ENCODE measurements at places on chromosomes 5 and 9.

DNA sequence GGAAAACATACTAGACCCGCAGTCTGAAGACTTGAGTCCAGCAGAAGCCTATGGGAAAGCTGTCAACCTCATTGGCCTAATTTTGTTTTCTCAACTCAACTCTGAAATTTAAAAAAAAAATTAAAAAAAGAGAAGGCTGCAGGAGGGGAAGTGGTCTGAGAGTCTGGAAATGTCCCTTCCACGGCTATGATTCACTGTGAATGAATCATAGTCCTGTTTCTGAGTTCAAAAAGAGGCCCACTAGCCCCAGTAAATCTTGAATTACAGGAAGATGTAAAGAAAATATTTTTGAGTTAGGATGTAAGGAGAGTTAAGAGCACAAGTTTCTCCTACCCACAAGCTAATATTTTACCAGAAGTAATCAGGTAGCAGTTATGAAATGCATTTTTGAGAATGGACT, 565.5 kb upstream of the DMAC1 start:
- DNase-seq, result no peak

GRCh38 chr5:178120607-178121357, 7.5 kb downstream of the N4BP3 start:
- DNase-seq, result no peak

GRCh38 chr9:117864385-117865057, 160.3 kb downstream of the TLR4 start:
- DNase-seq, result no peak

DNA sequence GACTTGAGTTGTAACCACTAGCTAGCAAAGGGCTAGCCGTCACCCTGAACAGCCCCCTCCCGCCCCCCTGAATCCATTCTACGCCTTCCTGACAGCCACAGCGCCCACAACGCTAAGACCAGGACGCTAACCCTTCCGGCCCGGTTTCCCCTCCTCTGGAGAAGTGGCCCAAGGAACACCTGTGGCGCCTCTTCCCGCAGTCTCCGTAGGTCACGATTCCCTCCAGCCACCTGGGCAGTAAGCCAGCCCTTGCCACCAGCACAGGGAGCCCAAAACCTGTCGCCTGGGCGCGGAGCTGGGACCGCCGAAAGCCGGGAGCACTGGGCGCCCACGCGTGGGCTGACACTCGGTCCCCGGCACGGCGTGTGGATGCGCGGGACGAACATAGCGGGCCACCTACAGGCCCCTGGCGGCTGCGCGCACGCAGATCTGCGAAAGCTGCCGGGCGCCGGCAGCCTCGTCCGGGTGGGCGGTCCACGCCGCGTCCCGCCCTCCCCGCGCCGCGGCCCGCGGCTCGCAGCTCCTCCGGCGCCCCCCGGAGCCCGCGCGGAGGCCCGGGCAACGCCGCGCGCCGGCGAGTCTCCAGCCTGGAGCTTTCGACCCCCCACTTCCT, 596 bp downstream of the IRF1 start:
- DNase-seq, result no peak

DNA sequence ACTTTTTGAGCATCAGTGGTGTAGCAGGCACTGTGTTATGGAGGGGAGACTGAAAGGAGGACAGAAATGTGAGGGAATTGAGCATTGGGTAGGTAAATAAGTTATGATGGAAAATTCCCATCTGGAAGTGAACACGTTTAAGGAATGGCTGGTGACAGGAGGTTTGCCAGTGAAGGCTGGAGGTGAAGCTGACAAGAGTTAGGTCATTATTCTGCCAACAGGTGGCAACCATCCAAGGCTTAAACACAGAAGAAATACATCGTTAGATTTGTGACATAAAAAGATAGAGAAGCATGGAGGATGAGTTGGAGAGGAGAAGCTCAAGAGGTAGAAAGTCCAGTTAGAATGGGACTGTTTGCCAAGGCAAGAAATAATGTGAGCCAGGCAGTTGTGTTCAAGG, 455.3 kb upstream of the SGCD start:
- no peak for DNase-seq

- no peak for DNase-seq
These were observed at the start of gene ANGPTL2 for GRCh38 chr9:127122176-127123063. Gene ANGPTL2, minus strand, starts transcription at chr9:127122635. Its CDS starts 13,904 bp downstream, at chr9:127108731.

DNA sequence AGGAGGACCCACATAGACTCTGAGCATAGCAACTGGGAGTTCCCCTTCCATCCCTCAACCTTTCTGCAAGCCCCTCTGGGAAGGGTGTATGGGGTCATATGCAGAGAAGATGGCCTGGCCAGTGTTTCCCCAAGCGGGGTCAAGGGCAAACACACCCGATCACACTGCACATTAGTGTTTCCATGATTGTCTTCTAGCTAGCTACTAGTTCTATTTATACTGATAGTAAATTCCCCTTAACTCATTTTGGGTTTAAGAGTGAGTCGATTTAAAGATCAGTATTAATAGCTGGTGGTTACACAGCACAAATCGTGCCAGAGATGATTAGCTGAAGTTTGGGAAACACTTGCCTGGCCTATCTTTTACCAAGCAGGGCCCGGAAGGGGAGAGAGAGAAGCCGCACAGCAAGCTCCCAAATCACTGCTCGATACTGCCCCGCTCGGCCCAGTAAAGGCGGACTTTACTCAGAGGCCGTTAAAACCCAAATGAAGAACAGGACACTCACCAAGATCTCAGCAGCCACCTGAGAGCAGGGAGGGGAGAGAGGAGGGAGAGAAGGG, 29.4 kb upstream of the TNIP1 start:
- DNase-seq, result no peak

GRCh38 chr5:154997746-154998145, 15.8 kb upstream of the KIF4B start:
- DNase-seq, result no peak

GRCh38 chr9:115643948-115644727, 509.5 kb upstream of the PAPPA start:
- DNase-seq, result no peak

GRCh38 chr5:116614603-116614920, 39.9 kb upstream of the SEMA6A start:
- DNase-seq, result no peak

GRCh38 chr5:172911976-172912375, 47.2 kb upstream of the RPL26L1 start:
- DNase-seq, result no peak

DNA sequence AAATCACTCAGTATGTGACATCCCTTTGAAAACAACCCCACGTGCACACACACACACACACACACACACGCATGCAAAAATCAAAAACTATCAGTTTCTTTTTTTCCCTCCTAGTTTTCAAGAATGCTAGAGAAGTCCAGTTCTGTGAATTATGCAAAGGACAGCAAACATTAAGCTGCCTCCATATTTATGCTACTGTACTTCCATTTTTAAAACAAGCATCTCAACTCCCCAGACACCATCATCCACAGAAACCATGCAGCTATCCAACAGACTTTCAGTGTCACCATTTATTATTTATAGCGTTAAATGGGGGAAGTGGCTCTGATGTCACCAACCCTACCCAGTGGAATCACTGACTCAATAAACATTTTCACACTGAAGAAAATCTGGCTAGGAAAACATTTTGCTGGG, 1.6 kb downstream of the FBXW11 start:
- no peak for DNase-seq

GRCh38 chr9:6873857-6874256, 116.1 kb downstream of the KDM4C start:
- no peak for DNase-seq

DNA sequence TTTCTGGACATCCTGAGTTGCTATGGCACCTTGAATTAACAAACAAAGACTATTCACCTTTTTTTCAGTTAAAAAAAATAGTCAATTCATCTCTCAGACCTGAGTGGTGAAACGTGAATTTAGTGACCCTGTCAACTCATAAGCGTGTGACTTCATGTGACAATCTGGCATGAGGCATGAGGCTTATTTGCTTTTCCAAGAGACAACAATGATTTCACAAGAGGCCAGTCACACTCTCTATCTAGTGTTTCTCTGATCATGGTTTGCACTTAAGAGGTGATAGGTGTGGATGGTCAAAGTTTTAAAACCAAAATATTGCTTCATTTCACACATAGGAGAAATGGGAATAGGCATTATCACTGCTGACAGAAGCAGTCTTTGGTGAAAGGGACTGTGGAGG, 559.6 kb upstream of the ACO1 start:
- no peak for DNase-seq

DNA sequence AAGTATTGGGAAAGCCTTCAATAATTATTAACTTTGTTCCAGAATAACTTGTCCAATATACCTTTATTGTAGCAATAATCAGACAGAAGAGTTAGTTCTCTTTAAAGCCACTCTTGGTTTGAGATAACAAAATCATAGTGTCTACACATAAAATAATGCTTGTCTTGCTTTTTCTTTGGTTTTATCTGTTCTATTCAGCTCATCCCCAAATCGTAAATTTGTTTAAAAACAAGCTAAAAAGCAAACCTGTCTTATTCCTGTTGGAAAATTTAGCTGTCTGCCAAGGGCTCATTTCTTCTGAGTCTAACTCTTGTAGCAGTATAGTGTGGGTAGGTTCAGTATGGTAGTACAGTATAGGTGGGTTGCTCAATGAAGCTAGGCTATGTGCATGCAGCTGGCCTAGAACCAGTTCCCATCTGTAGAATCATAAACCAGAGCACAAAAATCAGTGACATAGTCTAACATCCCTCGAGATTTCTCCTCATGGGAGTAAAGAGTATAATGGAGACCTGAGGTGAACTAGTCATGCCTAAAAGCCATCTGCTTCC, 17.9 kb upstream of the APBA1 start:
- no peak for DNase-seq

- no peak for DNase-seq
These were observed 38.9 kb downstream of the SLC22A5 start for GRCh38 chr5:132408456-132408855.

Data from CMK (cell line).